ENCODE measurements at places on chromosomes 16 and 17.

DNA sequence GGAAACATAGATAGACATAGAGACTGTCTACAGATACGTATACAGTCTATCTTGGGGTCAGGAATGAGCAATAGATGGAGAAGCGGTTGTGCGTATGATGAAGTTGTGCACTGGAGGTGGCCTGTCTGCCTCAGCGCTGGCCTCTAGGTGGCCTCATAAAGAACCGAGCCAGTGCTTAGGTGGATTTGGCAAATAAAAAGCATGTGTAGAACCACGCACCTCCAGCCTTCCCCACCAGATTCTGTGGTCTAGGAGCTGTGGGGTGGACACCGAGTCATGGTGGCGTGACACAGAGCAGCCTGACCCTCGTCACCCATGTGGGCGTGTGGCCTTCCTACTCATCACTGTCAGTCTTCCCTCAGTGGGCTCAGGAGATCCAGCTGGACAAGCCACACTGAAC is 34.0 kb downstream of the PGS1 start:
- DNase-seq: peak; percentile 27

- DNase-seq: no peak
Observed at GRCh38 chr16:49800441-49800840, 55.5 kb downstream of the ZNF423 start.

- DNase-seq: no peak
Observed at GRCh38 chr17:81992306-81993102, 15.1 kb downstream of the ASPSCR1 start.

GRCh38 chr17:72403713-72404209 is 282.9 kb downstream of the SOX9 start:
- no peak for DNase-seq

- no peak for DNase-seq
Observed at GRCh38 chr16:74892574-74893461, 92.1 kb downstream of the WDR59 start.

GRCh38 chr17:82400206-82400605 is 17.9 kb upstream of the HEXD start:
- peak; percentile 28 for DNase-seq

DNA sequence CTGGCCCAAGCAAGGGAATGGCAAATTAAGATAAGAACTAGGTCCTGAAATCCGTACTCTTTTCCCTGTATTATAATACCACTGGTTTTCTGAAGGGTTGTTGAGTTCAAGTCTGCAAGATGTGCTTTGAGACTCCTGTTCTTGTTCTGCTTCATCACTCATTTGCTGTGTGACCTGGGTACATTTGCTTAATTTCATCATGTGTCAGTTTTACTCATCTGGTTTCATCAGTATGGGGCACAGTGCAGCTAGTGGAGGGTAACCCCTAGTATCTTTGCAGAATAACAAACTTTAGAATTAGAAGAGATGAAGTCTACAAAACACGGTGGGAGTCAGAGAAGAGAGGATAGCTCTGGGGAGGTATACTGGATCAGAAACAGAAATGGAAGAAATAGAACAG is 21.9 kb upstream of the EFCAB13 start:
- DNase-seq: no peak

DNA sequence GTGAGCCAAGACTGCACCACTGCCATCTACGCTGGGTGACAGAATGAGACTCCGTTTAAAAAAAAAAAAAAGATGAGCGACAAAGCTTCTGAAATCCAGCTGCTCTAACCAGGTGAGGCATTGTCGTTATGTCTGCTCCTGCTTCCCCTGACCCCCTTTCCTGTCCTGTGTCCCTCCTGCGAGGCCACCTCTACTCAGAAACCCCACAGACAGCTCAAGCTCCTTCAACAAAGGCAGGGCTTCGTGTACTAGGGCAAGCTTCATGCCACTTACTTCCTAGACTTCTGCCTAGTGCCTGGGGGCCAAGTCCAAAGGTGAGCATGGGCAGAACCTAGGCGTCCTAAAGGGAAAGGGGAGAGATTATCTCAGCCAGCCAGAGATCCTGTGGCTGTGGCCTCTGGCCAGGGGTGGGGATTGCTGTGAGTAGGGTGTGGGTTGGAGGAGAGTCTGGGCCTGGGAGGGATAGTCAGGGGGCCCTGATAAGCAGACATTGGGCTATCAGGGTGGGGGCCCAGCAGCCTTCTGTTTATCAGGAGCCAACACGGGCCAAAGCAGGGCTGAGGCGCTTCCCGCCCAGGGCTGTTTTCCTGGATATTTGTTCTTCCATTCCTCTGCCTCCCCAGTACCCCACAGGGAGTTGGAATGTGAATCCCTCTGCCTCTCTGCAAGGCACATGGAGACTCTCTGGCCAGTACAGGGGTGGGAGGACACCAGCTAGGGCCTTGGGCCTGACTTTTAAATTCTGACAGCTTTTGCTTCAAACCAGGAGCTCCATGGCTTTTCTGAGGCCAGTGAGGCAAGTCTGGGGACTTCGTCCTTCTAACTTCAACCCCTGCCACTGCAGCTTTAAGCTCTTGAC is 10.4 kb downstream of the ERAL1 start:
- no peak for DNase-seq

GRCh38 chr17:47969930-47970724 is 786 bp upstream of the CDK5RAP3 start:
- DNase-seq: no peak

DNA sequence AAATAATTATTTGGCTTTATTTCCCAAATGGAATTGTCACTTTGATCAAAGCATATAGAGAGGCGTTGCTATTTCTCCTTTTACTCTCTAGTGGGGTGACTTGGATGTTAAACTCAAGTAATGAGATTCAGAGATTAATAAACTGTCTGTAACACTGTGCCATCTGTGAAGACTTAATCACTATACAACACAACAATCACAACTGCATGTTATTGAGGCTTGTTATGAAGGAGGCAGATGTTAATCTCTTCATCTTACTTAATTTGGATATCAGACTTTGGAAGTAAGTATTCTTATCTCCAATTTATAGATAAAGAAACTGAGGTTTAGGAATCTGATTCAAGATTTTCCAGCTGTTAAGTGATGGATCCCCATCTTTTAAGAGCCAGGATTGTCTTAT is 132.5 kb downstream of the CNTNAP4 start:
- no peak for DNase-seq

DNA sequence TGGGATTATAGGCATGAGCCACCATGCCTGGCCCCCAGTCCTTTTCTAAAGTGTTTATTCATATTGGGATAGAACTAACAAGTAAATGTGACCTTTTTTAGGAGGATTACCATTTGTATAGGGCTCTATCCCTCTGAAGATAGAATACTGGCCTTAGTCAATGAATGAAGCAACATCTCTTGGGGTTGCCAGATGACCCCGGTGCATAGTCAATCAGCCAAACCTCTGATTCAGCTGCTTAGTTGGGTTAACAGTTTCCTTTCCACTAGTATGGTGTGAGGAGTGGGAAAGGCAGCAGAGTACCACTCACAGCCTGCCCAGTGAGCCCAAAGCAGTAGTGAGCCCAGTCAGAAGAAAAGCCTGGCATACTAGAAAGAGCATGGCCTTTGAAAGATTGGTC is 94.6 kb upstream of the TBX2 start:
- DNase-seq: no peak
